ENCODE measurements at places on chromosomes 5 and 9.

GRCh38 chr9:14531341-14532269 lies 161.6 kb downstream of the ZDHHC21 start:
- DNase-seq, result no peak

DNA sequence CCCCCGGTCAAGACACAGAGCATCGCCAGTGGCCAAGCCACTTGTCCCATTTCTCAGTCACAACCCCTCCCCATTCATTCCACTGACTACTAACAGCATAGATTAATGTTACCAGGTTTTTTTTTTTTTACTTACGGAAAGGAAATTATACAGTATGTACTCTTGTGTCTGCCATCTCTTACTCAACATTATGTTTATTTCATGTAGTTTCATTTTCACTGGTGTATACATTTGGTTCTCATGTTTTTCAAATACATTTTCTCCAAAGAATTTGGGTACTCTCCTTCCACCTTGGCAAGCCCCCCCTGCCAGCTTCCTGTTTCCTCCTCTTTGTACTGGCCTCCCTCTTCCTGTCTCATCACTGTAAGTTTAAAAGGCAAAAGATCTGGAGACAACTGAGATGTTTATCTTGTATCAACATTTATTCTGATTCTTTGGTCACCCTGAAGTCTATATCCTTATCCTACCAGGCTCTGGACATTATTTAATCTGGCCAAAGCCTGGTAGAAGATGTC lies 207.3 kb downstream of the SAXO1 start:
- DNase-seq, result no peak

- no peak for DNase-seq
Measured at GRCh38 chr5:115545351-115545882, 842 bp upstream of the FEM1C start.

- no peak for DNase-seq
Measured at GRCh38 chr9:23820451-23821374, 5.3 kb downstream of the ELAVL2 start.
